Cerebellar nuclear complex (tissue), 1 donor: ENCODE measurements at places on chromosomes 4 and X.

DNA sequence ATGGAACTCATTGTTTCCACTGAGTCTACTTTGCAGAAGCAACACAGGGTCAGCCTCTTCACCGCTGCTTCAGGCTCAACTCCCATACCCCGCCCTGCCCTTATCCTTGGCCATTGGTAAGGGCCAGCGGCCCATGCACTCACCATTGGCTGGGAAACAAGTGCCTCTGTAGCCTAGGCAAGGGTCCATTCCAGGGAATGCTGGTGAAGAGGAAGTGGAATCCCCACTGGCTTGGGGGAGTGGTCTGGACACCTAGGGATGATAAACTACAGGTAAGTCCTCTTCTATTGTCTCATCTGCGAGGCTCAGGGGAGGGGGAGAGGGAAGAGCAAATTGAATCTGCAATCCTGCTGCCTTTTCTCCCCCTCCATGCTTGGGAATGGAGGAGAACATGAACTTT, 153.1 kb downstream of the SH3BGRL start:
- no peak for DNase-seq

GRCh38 chrX:19075754-19076153, 46.5 kb downstream of the ADGRG2 start:
- no peak for DNase-seq

DNA sequence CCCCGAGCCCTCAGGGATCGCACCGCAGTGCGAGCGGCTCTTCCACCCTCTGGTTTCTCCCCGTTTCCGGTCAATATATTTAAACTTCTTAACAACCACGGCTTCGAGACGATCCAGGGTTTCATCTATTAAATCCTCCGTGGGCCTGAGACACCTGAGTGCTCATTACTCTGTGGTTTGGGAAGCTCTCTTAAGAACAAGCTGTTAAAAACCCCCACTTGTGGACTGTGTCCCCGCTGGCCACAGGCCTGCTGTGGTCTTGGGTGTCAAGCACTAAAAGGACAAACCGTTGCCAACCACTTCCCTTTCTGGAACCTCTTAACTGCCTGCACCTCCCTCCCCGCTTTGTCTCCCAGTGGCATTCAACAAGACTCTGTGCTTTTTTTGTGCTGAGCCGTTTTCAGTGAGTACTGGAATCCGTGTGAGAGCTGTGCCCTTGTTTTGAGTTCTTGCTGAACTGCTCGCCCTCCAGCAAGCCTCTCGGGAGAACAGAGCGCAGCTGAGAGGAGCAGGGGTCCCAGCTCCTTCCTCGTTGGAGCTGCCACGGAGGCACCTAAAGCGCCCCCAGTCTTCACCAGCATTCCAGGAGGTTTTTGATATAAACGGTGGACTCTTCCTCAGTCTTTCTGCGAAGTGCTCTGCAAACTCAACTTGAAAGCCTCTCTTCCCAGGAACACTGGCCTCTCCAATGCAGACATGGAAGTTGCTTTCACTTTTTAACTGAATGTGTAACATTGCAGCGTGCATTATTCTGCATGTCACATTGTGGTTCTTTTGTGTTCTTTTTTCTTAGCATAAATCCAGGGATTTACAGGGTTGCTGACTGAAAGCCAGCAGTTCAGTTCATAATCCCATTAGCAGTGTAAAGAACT, 691 bp upstream of the IGFBP7 start:
- no peak for DNase-seq

GRCh38 chr4:24754571-24754970, 40.8 kb upstream of the SOD3 start:
- no peak for DNase-seq

GRCh38 chr4:77047037-77047436, 28.8 kb downstream of the CCNI start:
- no peak for DNase-seq

GRCh38 chr4:147508346-147508745, 27.4 kb downstream of the EDNRA start:
- DNase-seq = no peak
